ENCODE measurements at places on chromosomes 3 and 15.

DNA sequence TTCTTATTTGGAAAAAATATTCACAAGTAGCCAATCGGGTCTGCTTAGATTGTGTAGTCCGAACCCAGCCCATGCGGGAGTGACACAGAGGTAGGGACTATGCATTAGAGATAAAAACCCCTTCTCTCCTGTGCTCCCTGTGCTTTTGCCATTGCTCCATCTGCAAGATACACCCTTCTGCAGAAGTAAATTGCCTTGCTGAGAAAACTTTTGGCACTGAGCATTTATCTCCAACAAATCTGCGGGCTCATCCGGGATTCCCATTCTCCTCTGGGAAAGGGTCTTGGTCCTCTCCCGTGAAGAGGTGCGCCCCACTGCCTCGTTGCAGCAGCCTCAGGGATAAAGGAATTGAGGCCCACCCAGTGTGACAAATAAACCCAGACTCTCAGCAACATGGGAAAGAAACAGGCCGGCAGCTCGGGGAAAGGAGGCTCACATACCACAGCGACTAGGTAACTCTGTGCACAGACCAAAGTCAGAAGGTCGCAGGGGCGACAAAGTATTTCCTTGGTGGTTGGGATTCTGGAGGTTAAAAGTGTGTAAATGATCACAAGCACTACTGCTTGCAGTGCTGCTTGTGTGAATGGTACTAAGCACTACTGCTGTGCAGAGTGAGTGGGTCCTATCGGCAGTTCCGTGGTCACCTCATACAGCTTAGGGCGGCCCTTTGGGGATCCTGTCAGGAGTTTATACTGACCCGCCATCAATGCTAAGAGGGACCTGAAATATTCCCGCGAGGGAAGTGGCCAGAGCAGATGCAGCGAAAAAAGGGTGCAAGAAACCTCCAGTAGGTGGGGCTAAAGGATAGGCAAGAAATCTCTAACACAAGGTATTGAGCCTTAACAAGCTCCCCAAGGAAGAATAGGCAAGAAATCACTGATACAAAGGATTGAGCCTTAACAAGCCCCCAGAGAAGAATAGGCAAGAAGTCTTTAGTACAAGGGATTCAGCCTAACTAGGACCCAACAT, 54.3 kb downstream of the GSK3B start:
- DNase-seq: no peak

- DNase-seq: no peak
Measured at GRCh38 chr3:104245261-104245660, 1121.4 kb upstream of the ALCAM start.

GRCh38 chr15:88738796-88739195, 64.4 kb upstream of the ACAN start:
- DNase-seq: no peak

DNA sequence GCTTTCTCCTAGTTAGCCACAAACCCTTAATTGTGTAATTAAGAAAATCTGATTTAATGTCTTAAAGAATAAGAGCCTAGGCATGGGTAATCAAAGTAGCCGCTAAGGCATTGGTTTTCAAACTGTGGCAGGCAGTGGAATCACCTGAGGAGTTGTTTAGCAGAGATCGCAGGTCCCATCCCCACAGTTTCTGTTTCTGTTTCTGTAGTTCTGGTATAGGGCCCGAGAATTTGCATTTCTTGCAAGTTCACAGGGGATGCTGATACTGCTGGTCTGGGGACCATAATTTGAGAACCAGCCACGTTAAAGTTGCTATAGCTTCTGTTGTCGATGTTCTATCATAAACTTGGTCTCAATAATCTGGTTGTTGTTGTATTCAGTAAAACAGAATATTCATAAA, 204.3 kb downstream of the ALCAM start:
- no peak for DNase-seq

DNA sequence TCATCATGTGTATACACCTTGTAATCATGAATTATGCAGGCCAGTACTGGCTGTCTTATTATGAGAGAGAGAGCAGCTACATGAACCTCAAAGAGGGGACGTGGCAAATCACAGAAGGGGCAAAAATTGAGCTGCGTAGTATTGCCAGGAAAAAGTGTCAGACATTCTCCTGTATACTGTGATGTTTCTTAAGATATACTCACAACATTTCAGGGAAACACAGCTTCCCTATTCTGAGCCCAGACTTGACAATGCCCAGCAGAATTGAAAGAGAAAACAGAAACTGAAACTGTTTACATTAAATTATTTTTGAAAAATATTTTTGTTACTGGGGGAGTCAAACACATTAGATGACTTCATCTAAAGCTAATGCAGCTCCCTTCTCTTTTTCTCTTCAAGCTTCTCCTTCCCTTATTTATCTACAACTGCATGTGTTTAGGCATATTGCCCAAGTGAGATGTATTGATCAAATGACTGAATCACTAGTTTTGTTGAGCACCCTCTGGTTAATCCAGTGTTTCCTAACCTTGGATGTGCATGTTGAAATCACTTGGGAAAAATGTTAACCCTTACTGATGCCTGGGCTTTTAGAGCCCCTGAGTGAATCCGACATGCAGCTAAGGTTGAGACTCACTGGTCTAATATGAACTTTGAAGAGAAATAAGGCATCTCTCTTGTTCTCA, 39.5 kb downstream of the CADPS start:
- no peak for DNase-seq

- no peak for DNase-seq
Measured at GRCh38 chr15:26537663-26538062, 235.2 kb downstream of the GABRB3 start.

- DNase-seq: no peak
Measured at GRCh38 chr15:78225783-78226541, 8.4 kb downstream of the ACSBG1 start.

- DNase-seq: no peak
Measured at GRCh38 chr15:59812889-59813288, 123.8 kb upstream of the BNIP2 start.

- no peak for DNase-seq
Measured at GRCh38 chr3:9779075-9779593, 9.4 kb upstream of the CAMK1 start.

GRCh38 chr15:70863450-70864218, 9.7 kb upstream of the LARP6 start:
- no peak for DNase-seq

- no peak for DNase-seq
Measured at GRCh38 chr15:41828807-41829141, 882 bp downstream of the JMJD7 start.

- DNase-seq: no peak
Measured at GRCh38 chr15:51883271-51883837, 53.9 kb downstream of the TMOD3 start.

DNA sequence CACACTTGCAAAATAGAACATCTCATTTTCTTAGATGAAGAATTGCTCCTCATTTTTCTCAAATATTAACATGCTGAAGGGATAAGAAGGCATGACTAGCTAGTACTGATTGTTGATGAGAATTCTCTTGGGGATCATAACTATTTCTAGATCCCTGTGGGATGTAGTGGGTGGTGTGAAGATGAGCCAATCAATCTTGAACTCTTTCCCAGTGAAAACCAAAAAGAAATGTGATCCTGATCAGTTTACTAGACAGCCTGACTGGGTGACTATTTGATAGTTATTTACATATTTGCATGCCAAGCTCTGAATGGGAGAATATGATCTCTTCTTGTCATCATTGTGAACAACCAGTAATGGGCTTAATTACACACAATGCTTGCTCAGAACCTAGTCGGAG, 63.7 kb downstream of the ZIC1 start:
- DNase-seq: no peak

GRCh38 chr15:30953731-30954378, 37.6 kb downstream of the MTMR10 start:
- peak; percentile 65 for DNase-seq

- DNase-seq: no peak
Measured at GRCh38 chr3:42519568-42519962, 17.1 kb downstream of the VIPR1 start.

DNA sequence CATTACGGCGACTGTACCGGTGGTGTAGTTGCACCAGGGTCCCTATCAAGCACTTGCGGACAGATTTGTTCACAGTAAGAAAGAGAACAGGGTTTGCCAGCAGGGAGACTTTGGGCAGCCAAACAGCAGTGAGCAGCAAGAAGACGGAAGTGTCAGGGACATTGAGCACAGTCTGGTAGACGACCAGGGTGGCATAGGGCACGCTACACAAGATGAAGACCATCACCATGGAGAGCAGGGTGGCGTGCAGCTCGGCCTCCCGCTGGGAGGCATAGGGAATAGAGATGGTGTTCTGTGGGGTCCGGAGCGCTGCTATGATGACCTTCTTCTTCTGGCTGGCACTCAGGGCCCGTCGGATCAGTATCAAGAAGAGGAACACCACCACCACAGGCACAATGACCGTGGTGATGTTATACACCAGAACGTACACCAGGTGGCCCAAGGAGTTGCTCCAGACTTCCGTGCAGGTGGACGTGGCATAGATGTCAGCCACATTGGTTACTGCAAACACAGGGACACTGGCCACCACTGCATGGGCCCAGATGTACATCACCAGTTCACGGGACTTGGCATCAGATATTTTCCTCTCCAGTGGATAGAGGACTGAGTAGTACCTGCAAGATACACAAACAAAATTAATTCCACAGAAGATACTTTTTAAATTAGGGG, 19.1 kb upstream of the FSIP1 start:
- no peak for DNase-seq

DNA sequence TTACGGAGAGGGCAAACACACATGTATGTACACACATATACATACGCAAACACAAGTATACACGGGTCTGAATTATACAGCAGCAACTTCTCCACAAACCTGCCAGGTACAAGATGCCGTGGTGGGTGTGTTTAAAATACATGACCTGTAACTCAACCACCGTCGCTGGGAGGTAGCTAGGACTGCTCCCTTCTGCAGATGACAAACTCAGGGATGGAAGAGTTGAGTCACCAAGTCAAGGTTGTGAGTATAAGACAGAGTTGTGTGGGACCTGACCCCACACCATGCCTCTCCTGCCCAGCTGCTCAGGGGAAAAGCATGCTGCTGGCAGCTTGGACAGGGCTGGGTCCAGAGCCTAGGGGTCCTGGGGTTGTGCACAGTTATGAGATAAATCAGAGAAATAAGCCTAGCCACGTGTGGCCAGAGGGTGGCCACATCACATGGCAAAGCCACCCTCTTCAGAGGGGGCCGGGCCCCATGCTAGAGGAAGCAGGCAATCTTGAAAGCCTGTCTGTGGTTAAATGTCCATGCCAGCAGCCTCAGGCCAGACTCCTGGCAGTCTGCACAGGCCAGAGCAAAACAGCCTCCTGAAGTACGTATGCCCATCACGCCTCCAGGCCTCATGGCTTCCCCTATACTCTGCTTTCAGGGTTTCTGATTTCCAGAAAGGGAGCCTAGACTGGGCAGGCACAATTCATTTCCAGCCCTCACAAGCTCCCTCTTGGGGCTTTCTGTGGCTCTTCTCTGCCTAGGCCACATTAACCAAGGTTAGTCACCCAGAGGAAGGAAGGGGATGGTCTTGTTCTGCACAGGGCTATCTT, 107.7 kb upstream of the RPL32 start:
- DNase-seq: no peak

DNA sequence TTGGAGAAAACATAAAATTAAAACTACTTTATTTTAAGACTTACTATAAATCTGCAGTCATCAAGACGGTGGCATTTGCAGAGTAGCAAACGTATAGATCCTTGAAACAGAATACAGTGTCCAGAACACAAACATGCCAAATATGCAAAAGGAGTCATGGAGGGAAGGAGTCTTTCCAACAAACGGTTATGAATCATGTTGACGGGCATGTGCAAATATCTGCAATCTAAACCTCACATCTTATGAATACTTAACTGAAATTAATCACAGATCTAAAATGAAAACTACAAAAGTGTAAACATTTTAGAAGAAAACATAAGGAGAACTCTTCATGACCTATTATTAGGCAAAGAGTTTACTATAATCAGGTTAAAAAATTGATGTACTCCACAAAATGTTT, 69.4 kb downstream of the TFRC start:
- no peak for DNase-seq

- DNase-seq: no peak
Measured at GRCh38 chr3:98188545-98188944, 22.0 kb downstream of the OR5H15 start.

GRCh38 chr15:40594429-40594836, 384 bp downstream of the KNL1 start:
- peak; percentile 34 for DNase-seq

DNA sequence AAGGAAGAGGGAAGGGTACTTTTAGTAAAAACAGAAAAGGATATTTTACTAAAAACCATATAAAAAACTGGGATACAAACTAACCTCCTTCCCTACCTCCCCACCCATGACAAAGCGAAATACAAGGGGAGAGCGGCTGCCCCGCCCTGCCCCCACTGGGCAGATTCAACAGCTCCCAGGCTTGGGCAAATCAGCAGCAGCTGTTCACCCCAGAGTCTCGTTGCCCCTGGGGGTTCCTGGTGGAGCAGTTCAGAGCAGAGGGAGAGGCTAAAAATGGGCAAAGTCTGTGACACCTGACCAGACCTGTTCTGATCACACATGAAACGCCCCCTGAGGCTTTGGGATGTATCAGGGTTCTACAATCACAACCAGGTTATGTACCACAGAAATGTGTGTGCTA, 2.5 kb upstream of the ETFA start:
- DNase-seq: no peak

All from heart left ventricle (tissue), 16 donors.